ENCODE measurements at places on chromosomes 7 and 10. TPM values are rescaled to one million over a fixed set of nuclear protein-coding genes. Genes with fewer than 3 reads are reported as not detected.

DNA sequence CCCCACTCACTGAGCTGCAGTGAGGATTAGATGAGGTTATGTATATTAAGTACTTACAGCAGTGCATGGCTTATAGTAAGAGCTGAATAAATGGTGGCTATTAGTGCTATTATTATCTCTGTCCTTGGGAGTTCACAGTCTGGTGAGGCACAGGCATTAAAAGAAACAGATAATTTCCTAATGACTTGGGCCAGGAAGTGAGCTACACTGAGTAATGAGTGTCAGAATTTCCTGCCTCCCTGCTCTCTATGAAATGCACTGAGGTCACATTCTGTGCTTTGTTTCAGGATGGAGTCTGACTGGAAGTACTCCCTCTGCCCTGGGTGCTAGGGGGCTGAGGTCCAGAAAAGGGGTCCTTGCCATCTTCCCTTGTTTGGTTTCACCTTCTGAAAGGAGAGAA is 48.7 kb upstream of the LOXL4 start:
- H3K27ac ChIP-seq: peak overlapping the region; percentile 39
- no peaks in the 10 kb centered on the region for H3K36me3 ChIP-seq
- H3K4me1 ChIP-seq: peaks cover 35% of the 10 kb centered on the region

- H3K27ac ChIP-seq: no peak overlapping the region
- no peaks in the 10 kb centered on the region for H3K27me3 ChIP-seq
- no peaks in the 10 kb centered on the region for H3K36me3 ChIP-seq
- no peak for DNase-seq
- H3K4me3 ChIP-seq: no peak overlapping the region
- no peaks in the 10 kb centered on the region for H3K4me1 ChIP-seq
Measured at GRCh38 chr10:124597846-124598165, 136.2 kb downstream of the LHPP start.

- no peak overlapping the region for H3K4me3 ChIP-seq
- DNase-seq: no peak
- no peaks in the 10 kb centered on the region for H3K36me3 ChIP-seq
- no peaks in the 10 kb centered on the region for H3K4me1 ChIP-seq
- H3K27me3 ChIP-seq: no peaks in the 10 kb centered on the region
Measured at GRCh38 chr10:116926426-116926825, 77.1 kb downstream of the ENO4 start.

- no peaks in the 10 kb centered on the region for H3K36me3 ChIP-seq
- H3K4me1 ChIP-seq: peaks cover 15% of the 10 kb centered on the region
- no peak overlapping the region for H3K27ac ChIP-seq
- no peak for DNase-seq
- no peak overlapping the region for H3K4me3 ChIP-seq
- no peaks in the 10 kb centered on the region for H3K27me3 ChIP-seq
Measured at GRCh38 chr7:14196555-14196954, 207.1 kb upstream of the ETV1 start.

DNA sequence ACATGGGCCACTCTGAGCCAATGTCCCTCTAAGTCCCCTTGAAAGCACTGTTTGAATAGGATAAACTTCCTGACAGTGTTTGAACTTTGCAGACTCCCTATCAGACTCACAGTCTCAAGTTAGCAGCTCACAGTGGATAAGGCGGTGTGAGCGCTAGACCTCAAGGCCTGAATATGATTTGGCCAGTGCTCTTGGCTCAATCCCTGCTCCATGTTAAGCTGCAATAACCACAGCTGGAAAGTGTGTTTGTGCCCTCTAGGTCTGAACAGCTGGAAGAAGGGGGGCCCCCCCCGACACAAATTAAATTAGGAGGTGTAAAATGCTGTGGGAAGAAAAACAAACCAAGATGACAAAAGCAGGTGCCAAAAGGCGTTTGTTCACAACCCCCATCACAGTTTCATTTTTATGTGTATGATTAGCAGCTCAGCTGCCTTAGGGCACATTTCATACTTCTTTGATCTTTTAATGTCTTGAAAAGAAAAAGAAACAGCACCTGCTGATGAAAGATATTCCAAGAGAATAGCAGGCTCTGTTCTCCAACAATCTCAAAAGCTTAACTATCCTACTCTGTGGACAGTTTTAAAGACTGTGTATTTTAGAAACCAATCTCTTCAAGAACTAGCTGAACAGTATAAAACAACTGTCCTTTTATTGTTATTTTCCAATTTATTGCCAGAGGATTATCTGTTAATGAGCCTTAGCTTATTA is 167.6 kb downstream of the SNX13 start:
- no peak for DNase-seq
- H3K27me3 ChIP-seq: no peaks in the 10 kb centered on the region
- no peak overlapping the region for H3K27ac ChIP-seq

Gene THSD7A
- total RNA-seq: 0.58 TPM

Data from gastrocnemius medialis (tissue), 4 donors.